Left colon (tissue), 2 donors: ENCODE measurements at places on chromosomes 7 and 10. TPM values are rescaled to one million over a fixed set of nuclear protein-coding genes. Genes with fewer than 3 reads are reported as not detected.

- no peak for DNase-seq
Measured at GRCh38 chr7:138913783-138914182, 67.4 kb downstream of the KIAA1549 start.

GRCh38 chr7:50022451-50022850 is 70.6 kb downstream of the ZPBP start:
- DNase-seq: no peak

DNA sequence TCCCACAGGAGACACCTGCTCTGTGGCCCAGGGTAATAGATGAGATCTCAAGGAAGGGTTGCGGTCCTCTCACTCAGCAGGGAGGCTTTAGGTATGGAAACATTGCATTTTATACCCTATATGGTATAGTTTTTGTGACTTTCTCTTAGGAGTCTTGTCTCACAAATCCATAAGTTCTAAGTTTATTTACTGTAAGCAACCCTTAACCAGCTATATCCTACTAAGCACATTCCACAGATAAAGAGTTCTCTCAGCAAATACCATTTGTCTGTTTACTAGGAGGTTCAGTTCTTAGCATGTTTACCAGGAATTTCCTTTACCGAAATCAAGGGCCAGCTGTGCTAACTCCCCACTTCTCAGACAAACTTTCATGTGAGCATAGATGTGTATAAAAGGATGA is 66.9 kb downstream of the ANLN start:
- no peak for DNase-seq

DNA sequence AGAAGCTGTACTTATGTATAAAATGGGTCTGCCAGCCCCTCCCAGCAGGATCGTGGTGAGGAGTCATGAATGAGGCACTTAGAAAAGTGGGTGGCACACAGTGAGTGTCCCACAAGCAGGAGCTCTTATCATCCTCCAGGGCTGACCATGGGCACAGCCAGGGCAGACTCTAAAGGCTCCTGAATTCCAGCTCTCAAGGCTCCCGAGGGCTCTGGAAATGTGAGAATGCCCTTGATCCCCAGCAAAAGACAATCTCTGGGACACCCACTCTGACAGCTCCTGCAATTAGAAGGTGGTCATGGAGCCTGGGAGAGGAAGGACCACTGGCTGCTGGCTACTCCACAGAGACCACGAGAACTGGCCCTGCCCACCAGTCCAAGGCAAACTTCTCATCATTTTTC is 1.6 kb downstream of the VSTM4 start:
- DNase-seq: no peak

DNA sequence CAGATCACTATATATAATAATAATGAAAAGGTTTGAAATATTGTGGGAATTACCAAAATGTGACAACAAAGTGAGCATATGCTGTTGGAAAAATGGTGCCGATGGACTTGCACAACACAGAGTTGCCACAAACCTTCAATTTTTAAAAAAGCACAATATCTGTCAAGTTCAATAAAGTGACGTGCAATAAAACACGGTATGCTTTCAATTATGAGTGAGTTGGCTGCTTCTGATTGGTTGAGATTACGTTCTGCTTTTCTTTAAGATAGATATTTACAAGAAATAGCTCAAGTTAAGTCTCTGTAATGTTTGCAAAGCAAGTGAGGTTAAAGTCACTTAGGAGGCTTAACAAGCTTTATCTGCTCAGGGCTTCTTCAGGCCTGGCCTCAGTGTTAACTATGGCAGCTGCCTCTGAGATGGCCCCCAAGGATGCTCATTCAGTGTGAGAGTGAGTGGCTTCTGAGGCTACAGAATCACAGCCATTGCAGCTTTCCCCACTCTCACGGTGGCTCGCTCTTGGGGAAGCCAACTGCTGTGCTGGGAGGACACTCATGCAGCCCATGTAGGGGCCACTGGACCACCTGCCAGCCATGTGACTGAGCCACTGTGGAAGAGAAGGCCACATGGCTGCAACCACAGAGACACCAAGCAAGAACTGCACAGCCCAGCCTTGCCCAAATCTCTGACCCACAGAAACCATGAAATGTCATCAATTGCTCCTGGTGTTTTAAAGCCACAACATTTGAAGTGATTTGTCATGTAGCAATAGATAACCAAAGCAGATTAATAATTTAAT is 78.3 kb upstream of the TMEM72 start:
- DNase-seq: no peak

- no peak for DNase-seq
Measured at GRCh38 chr7:52944921-52945320, 90.5 kb upstream of the POM121L12 start.

The PPP1R17 gene
- total RNA-seq: not detected

The SPOCK2 gene
- 4.5 TPM for total RNA-seq
